ENCODE measurements at places on chromosomes 1 and 21.

DNA sequence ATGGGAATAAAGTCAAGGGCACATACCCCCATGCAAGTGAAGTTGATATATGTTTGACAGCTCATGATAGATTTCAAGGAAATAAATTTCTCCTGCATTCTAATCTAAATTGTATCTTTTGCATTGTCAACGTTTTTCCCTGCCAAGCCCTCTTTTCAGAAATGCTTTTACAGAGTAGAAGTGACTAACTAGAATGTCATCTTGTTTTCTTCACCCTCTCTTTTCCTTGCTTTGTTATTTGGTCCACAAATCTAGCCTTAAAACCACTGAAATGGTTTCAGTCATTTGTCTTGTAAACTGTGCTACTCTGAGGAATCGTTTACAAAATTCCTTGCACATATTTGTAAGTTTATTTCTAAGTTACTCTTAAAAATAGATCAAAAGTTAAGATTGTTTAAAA lies 600.8 kb upstream of the CXADR start:
- no peak for DNase-seq

GRCh38 chr1:69195136-69195535 lies 372.6 kb upstream of the LRRC7 start:
- no peak for DNase-seq

DNA sequence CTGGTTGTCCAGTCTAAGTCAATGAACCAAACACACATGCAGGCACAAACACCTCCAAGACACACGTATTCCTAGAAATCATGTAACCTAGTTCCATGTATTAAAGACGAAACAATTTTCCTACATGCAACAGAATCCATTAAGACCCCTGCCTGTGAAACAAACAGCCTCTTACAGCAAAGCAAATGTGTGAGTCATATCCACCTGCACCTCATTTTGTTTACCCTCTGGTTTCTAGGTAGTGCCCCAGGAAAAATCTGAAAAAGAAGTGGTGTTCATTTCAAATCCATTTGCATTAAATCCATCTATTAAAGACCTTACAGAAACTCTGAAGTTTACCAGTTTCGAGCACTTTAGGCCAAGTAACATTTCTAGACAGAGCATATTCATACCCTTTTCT lies 74.1 kb downstream of the VCAM1 start:
- no peak for DNase-seq

GRCh38 chr21:39000496-39000895 lies 182.8 kb downstream of the PSMG1 start:
- no peak for DNase-seq

DNA sequence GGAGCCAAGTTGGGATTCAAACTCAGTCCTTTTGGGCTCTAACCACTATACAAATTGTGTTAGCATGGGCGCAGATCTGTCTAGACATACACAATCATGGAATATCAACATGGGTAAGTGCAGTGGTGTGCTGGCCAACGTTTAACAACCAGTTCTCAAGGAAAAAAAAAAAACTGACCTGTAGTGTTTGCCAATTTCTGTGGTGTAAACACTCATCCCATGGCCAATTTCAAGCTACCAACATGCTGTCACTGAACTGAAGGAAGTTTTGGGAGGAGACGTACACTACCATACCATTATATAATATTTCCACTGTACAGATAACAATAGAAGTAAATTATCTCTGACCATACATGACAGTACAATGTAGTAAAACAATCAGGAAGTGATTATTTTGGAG lies 3.2 kb downstream of the TCEA3 start:
- DNase-seq = no peak

GRCh38 chr1:175277783-175278733 lies 85.5 kb upstream of the KIAA0040 start:
- no peak for DNase-seq

GRCh38 chr1:203239081-203239480 lies 9.6 kb upstream of the CHIT1 start:
- no peak for DNase-seq

GRCh38 chr1:222582099-222582774 lies 7.5 kb downstream of the TAF1A start:
- no peak for DNase-seq

DNA sequence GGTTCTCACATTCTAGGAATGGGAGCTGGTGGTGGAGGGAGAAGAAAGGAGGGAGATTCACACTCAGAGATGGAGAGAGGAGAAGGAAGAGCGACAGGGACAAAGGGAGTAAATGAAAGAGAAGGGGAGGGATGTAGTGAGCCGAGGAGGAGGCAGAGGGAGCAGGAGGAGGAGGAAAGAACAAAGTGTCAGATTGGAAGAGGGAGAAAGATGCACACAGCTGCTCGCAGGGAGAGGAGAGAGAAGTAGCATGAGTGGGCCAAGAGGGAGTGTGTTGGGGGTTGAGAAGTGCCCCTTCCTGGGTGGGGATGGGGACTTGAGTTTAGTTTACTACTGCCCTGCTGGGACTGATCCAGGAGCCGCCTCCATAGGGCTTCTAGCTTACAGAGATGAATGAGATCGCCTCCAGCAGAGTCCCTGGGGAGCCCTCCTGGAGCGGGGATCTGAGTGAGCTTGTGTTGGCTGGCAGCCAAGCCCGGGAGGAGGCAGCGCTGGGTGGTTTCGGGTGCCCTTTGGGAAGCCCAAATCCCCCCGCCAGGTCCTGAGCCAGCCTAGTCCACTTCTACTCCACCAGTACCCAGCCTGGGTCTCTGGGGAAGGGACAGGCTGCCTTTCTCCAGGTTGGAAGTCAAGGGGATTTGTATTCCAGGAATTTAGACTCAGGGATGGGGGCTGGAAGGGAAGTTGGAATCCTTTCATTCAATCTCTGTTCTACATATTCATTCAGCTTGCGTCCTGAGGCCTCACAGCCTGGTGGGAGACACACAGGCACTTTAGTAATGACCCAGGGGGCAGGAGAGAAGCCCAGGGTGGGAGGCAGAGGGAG lies 20.9 kb downstream of the PTPRU start:
- DNase-seq = no peak

DNA sequence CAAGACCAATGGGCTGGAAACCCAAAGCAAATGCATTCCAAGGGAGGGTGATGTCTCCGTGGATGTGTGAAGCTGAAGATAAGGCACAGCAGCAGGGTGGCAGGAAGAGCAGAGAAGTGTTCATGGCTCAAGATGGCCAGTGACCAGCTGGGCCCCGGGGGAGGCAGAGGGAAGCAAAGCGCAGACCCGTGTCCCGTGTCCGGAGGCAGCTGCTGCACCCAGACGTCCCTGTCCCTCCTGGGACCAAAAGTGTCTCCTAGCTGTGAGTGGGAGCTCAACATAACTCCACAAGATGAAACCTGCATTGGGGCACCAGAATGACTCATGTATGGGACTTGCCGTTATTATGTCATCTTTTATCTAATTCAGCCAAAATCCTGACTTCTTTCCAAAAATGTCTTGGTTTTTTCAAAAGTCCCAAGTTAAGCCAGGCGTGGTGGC lies 118.2 kb downstream of the RIPK4 start:
- DNase-seq = no peak

DNA sequence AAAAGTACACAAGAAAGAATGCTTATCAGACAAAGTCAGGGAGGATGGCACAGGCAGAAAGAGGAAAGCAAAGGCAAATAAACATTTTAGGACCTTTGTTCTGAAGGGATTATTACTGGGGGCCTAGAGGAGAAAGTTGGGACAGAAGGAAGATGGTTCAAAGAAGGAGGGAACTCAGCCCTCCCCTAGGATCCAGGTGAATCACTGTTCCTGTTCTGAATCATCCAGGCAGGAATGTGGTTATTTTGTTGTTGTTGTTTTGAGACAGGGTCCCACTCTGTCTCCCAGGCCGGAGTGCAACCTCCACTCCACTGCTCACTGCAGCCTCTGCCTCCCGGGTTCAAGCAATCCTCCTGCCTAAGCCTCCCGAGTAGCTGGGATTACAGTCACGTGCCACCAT lies 38.5 kb upstream of the PSEN2 start:
- no peak for DNase-seq

DNA sequence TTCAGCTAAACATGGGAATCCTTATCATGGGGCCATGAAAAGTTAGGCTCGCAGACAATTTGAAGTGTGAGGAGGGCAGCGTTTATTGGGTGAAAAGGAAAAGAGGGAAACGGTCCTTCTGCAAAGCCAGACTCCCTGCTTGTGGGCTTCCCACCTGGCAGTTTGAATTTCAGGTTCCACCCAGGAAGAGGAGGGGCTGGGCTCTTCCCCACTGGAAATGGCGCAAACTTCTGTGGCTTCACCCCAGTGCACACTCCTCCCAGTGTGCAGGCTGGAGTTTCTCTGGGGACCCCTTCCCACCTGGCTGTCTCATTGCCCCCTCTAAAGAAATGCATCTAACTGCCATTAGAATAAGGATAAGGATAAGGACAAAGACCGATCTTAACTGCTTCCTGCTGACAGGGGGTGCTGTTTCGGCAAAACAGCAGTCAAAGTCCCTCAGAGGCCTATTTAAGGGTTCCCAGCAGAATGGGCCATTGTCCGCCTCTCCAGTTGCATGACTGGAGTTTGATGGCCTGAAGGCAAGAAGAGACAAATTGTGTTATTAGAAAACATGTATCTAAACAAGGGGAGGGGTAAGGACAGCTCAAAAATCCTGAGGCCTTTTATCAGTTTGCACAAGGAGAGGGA lies 20.4 kb downstream of the AIM2 start:
- DNase-seq = no peak

DNA sequence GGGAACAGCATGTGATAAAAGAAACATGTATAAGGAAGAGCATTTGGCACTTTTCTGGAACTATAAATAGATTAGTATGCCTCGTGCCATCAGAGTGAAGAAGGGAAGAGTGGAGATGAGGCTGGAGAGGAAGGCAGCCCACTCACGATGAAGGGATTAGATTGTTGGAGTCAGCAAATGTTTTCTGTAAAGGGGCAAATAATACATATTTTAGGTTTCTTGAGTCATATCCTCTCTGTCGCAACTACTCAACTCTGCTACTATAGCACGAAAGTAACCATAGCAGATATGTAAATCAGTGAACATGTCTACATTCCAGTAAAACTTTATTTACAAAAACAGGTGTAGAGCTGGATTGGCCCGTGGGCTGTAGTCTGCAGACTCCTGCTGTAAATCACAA lies 147.8 kb downstream of the TENT5C start:
- DNase-seq = no peak

- DNase-seq = no peak
Measured at GRCh38 chr1:81702903-81703302, 97.8 kb upstream of the ADGRL2 start.

- DNase-seq = no peak
Measured at GRCh38 chr1:86821956-86822355, 92.0 kb downstream of the SELENOF start.

- DNase-seq = no peak
Measured at GRCh38 chr1:175978926-175979325, 228.2 kb downstream of the COP1 start.

GRCh38 chr1:198326915-198327314 lies 170.1 kb downstream of the NEK7 start:
- no peak for DNase-seq

DNA sequence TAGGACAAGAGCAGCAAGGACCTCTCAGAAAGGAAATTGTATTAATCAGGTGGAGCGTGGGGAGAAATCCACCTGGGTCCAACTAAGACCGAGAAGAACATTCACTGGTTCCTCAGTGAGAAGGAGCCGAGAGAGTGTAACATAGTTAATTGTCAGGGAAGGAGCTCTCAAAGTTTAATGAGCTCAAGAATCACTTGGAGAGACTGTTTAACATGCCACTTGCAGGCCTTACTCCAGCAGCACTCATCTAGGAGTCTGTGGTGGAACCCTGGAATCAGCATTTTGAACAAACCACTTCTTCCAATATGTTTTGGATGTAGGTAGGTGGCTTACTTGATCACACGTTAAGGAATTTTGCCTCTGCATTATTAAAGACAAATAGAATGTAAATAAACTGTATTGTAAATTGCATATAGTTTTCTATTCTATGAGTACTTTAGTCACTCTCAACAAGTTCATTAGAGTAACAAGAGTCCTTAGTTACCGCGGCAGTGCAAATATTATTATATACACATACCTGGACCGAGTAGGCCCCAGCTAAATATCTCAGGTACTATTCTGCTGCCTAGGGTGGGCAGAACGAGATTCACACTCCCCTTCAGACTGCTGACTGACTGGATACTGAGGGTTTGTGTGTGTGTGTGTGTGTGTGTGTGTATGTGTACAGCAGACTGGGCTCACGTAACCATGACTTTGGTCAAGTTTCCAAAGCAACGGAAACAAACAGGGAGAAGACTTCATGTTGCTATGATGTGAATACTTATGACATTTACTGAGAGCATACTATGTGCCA lies 203.2 kb upstream of the USP24 start:
- no peak for DNase-seq

DNA sequence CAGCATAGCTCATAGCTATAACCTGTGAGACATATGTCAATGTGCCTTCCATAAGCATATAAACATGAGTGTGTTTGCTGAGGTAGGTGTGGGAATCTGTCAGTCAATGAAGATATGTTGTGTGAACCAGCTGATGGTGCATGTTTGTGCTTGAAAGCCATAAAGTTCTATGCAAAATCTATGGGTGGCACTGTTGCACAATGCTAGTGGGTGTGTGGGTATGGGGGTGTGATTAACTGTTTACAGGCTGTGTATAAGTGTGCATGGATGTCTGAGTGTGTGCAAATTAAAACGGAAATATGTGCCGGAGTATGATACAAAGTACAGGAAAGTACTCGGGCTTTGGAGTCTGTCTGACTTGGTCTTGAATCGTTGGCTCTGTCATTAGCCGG lies 1.0 kb upstream of the ATP2B4 start:
- peak; percentile 52 for DNase-seq

- DNase-seq = no peak
Measured at GRCh38 chr21:33305938-33306337, 18.8 kb upstream of the IFNAR1 start.

GRCh38 chr1:63740432-63740831 lies 33.4 kb upstream of the ROR1 start:
- DNase-seq = no peak

GRCh38 chr1:95953015-95953414 lies 719.0 kb downstream of the RWDD3 start:
- no peak for DNase-seq

DNA sequence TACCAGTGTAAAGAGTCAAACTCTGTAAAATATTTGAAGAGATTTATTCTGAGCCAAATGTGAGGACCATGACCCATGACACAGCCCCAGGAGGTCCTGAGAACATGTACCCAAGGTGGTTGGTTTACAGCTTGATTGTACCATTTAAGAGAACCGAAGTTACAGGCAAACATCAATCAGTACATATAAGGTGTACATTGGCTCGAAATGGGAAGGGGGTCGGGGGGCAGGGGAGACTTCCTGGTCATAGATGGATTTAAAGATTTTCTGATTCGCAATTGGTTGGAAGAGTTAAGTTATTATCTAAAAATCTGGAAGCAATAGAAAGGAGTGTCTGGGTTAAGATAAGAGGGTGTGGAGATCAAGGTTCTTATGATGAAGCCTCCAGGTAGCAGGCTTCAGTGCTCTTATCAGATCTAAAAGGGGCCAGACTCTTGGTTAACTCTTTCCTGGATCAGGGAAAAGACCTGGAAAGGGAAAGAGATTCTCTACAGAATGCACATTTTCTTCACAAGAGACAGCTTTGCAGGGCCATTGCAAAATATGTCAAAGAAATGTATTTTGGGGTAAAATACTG lies 47.5 kb upstream of the NTPCR start:
- DNase-seq = no peak

- peak; percentile 66 for DNase-seq
Measured at GRCh38 chr21:42193131-42193671, 25.7 kb upstream of the ABCG1 start.

- no peak for DNase-seq
Measured at GRCh38 chr21:14531757-14532316, 14.3 kb downstream of the SAMSN1 start.

GRCh38 chr1:66690666-66691381 lies 61.4 kb upstream of the DYNLT5 start:
- DNase-seq = no peak

- DNase-seq = no peak
Measured at GRCh38 chr1:93839307-93839706, 39.7 kb downstream of the DNTTIP2 start.

Measured in activated CD4-positive, alpha-beta T cell treated with anti-CD3 and anti-CD28 coated beads, Interleukin-2, amount 50 U/mL, for 1 hour (primary cell).